ENCODE measurements at places on chromosomes 5 and 9.

DNA sequence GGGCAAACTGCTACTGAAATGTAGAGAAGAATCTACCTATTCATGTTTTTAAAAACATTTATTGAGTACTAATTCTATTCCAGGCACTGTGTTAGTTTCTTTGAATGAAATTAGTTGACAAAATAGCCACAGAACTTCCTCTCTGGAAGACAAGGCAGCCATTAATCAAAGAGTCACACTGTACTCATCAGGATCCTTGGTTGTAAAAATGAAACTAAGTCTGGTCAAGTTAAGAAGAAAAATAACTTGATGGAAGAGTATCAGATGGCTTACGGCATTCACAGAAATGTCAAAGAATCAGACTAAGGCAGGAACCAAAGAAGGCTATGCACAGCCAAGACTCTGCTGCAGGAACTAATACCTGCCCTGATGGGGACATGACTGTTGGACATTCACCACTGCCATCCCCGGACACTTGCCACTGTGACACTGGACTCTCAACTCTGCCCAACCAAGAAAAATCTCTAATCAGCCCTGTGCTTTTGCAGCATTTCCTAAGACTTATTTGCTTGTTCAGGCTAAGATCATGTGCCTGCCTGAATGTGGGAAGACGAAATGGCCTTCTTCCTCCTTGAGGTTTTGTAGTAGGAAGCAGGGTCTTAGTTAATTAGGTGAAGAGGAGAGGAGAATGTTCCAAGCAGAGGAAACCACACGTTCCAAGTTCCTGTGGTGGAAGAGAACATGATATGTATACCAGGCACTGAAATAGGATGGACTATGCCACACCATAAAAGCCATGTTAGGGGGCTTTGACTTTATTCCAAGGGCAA is 23.3 kb upstream of the NDUFB6 start:
- no peak for DNase-seq

- no peak for DNase-seq
These were observed 2.4 kb downstream of the MRPS2 start for GRCh38 chr9:135502873-135503321.

DNA sequence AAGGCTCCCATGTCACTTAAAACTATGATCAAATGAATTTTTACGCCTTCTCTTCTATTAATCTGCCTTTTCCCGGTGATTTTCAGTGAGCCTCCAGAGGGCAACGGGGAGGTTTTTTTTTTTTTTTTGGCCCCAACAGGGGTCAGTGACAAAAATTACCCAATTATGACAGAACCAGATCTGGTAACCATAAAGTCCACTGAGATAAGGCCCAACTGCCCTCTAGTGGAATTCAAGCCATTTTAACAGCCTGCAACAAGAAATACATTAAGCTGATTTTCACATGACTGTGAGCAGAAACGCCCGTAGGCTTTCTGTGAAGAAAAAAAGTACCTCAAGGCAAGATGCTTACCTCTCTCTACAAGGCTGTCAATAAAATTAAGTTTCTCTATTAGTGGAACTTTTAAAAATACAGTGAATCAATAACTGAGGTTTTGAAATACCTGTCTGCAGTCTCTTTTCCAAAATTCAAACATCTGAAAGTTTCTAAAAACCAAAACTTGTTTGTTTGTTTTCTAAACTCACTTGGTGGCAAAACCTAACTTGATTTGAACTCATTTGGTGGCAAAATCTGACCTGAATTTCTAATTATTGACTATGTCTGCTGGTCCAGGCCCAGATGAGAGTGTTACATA is 49.7 kb upstream of the FST start:
- DNase-seq, result no peak

GRCh38 chr9:105554042-105554441 is 3.9 kb upstream of the FKTN start:
- DNase-seq, result no peak
